ENCODE measurements at places on chromosomes 7 and 10. TPM values are rescaled to one million over a fixed set of nuclear protein-coding genes. Genes with fewer than 3 reads are reported as not detected.

Gene ATP6V0A4
- 0.82 TPM for total RNA-seq

Gene KCND2
- total RNA-seq, result 1.3 TPM

Gene FBXL15
- total RNA-seq, result 6.3 TPM

Gene PRKCQ
- total RNA-seq, result 15.2 TPM

Gene AASS
- 37.1 TPM for total RNA-seq

Gene NKX6-2
- total RNA-seq, result not detected

Gene PROSER2
- total RNA-seq, result 8.6 TPM

Gene ASZ1
- total RNA-seq, result not detected

Gene ASB4
- total RNA-seq, result 26.9 TPM

Gene GIMAP6
- total RNA-seq, result 20.9 TPM

Gene CRPPA
- 6.9 TPM for total RNA-seq

Gene OR13A1
- not detected for total RNA-seq

Gene LBX1
- total RNA-seq, result 5.6 TPM

Gene CFAP46
- 0.41 TPM for total RNA-seq

Gene CACNA2D1
- 197 TPM for total RNA-seq

Gene GDF10
- 32.6 TPM for total RNA-seq

Data from tongue (tissue), 3 donors.